ENCODE measurements at places on chromosomes 1 and 21.

- peak; percentile 89 for DNase-seq
Measured at GRCh38 chr1:156860628-156861423, at the start of gene NTRK1. Gene NTRK1, plus strand, starts transcription at chr1:156860865. Its CDS starts 70 bp downstream, at chr1:156860935.

GRCh38 chr1:51960262-51960661 lies 30.2 kb downstream of the RAB3B start:
- DNase-seq: no peak

DNA sequence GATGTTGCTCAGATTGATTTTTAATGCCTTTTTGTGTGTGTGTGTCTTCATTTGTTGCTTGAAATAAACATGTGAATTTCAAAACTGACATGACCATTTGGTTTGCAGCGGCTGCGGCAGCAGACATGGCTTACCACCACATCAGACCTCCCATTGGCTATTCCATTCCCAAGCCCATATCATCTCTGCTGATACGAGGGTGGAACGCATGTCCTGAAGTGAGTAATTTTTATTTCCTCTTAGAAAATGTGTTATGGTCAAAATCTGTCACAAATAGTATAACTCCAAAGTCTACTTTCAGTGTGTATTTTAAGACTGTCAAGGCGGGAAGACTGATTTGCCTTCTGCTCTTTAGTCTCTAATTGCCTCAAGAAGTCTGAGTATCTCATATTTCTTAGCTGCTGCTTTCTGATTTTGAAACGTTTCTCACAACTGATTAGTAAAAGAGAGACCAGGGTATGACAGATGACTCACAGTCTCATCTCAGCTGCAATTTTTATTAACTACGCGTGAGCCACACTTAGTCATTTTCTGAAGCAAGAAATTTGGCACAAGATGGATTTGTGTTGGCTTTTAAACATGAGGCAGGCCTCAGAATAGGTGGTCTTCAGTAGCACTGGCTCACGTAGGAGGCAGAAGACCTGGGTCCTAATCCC lies 49.0 kb downstream of the LRRC53 start:
- no peak for DNase-seq

DNA sequence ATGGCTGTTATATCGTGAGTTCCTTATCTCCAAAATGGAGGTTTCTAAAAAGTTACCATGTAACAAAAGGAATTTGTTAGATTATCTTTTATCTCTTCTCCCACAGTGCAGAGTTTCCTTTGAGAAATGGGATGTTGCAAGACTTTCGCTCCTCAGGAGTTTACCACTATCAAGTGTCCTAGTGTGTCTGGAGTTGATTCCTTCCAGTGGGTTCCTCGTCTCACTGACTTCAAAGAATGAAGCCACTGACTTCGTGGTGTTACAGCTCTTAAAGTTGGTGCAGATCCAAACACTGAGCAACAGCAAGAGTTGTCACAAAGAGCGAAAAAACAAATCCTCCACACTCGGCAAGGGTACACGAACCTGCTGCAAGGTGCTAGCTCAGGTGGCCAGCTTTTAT lies 37.0 kb downstream of the SPAG17 start:
- DNase-seq: no peak

DNA sequence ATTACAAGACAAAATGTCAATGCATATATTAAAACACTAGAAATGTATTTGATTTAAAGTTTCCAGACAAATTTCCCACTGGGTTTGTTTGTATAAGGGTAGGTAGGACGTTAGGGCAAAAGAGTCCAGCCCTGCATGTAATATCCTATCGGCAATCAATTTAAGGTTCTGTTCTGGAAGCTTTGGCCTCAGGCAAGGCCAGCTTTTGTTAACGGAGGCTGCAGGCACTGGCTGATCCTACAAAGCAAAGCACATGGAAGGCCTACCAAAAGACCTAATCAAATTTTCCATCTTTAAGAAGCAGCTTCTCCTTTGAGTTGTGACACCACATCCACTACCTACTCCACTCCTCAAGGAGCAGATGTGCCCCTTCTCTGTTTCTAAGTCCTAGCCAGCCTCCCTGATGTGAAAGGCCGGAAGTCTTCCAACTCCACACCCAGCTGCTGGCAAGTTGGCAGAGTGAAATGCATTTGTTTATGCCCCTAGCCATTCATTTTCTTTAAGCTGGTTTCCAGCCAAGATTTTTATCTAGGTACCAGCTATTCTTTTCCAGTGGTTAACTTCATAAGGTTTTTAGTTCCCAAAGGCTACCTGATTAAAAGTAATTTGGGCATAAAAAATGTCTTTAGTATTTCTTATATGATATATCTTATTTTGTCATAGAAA lies 452.6 kb downstream of the PTBP2 start:
- peak; percentile 8 for DNase-seq

All from iPS-NIHi11 (cell line).